ENCODE measurements at places on chromosomes 2 and 18.
A peak's percentile ranks its signal among the peaks of the same experiment; 100 is the strongest.

DNA sequence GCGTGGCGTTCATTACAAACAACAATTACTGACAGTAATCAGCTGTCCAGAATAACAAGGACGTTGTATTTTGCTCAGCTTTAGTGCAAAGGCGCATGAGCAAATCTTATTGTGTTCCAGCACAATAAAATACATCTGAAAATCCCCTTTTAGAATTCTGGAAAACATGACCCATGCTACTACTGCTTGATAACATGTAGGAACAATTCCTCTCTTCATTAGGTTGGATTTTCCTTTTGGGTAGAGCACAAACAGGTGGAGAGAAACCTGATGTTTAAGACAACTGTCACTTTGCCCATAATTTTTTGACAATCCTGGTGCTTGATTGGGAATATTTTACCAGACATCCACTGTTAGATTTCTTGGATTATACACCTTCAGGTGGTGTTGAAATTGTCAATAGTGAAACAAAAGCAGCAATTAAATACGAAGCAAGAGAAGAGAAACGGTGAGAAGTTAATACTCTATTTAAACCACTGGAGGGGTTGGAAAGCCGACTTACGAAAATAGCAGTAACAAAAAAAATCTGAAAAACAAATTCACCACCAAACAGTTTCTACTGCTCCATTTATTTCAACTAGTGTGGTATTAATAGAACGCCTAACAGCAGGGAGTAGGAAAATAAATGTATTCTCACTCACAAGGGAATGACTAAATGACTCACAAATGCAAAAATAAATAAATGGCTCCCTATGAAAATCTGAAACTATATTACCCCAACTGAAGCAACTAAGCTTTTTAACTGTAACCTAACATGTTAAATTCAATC lies 102.7 kb downstream of the CPO start:
- DNase-seq, result no peak

GRCh38 chr2:118176601-118177000 lies 88.3 kb downstream of the INSIG2 start:
- no peak for DNase-seq

GRCh38 chr2:105376010-105376409 lies 22.8 kb downstream of the FHL2 start:
- DNase-seq, result no peak

- DNase-seq, result no peak
Measured at GRCh38 chr2:136402281-136402680, 284.3 kb upstream of the CXCR4 start.

DNA sequence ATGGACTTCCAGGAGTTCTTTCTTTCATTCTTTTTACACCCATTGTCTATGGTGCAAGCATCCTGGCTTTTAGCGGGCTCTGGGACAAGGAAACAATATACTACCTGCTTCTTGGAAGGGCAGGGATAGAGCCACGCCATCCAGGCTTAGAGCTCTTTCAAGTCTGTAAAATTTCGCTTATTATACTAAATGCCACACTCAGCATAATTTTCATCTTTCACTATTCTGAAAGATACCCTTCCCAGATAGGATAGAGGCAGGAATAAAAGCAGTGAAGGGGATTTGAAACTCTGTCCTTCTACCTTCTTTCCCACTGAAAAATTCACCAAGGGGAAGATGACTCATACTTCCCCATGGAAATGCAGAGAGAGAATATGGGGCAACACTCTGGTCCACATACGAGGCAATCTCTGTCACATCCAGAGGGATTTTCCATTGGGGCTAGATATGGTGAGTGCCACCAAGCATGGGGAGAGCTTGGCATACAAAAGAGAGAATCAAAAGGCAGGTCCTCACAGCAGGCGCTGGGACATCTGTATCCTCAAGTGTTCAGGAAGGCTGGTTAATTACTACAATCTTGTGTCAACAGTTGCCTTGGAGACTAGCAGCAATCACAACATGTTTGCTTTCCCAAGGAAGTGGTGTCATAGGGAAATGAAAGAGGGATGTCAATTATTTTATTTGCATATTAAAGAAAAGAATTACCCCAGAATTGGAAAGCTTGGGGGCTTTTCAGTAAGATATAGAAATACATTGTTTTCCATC lies 127.6 kb downstream of the TDRD15 start:
- peak; percentile 80 for DNase-seq

DNA sequence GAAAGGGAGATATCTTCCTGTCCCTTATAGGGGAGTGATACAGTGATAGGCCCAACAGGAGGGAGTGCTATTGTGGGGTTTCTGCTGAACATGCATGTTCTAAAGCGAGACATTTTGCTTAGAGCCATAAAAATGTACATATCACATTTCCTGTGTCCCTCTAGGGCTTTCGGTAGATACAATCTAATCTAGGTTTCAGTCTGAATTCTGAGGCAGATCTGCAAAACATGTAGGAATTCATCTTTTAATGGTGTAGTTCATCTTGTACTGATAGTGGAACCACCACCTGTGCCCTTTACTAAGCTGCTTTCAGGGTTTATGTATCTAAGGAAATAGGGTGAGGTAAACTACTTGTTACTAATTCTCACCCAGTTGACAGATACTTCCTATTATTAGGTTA lies 73.8 kb downstream of the SPTBN1 start:
- DNase-seq, result no peak

- DNase-seq, result no peak
Measured at GRCh38 chr2:113842919-113843736, 46.8 kb upstream of the ACTR3 start.

GRCh38 chr2:234632527-234633391 lies 135.9 kb upstream of the ARL4C start:
- DNase-seq, result peak; percentile 16

DNA sequence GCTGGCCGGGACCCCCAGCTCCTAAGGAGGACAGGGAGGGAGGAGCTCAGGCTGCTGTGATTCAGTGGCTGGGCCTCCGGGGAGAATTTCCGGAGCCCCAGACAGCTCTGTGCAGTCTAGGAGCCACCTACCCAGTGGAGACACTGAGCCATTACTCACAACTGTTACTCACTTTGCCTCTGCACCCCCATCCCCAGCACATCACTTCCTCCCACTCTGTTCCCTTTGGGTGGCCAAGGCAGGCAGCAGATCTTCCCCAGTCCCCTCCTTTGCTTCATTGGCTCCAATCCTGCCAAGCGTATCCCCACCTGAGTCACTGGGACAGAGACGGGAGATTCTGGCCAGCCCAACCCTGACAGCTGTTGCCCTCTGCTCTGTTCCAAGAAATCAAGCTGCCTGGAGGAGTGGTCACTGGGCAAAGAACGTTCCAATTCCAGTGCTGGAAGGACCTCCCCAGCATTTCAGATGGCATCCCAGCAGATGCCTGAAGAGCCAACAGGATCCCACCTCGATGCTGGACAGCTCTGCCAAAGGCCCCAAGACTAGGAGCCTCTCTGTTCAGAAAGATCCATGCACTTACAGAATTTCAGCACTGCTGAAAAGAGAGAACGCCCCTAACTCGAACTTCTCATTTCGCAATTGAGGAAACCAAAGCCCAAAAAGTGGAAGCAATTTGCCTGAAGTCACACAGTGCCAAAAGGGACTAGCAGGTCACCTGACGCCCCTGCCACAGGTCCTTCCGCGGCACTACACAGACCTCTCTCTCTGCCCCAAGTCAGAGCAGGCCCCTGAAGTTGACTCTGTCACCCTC lies 68.3 kb downstream of the TNS1 start:
- no peak for DNase-seq

DNA sequence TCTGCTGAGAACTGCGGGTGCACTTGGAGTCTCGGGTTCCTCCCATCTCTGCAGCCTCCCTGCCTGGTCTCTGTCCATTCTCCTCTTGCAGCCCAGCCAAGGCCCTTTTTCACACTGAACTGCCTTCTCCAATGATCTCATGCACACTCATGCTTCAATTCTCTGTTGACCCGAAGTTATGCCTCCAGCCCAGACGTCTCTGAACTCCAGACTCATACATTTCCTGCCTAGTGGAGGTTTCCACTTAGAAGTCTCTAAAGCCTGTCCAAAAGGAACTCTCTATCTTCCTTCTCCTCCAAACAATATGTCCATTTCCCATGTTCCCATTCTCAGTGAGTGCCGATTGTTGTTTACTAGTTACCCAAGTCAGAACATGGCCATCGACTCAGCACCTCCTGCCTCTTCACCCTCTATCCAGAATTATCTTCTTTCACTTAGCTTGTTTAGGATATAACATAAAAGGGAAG lies 155.2 kb downstream of the IRS1 start:
- DNase-seq, result no peak

DNA sequence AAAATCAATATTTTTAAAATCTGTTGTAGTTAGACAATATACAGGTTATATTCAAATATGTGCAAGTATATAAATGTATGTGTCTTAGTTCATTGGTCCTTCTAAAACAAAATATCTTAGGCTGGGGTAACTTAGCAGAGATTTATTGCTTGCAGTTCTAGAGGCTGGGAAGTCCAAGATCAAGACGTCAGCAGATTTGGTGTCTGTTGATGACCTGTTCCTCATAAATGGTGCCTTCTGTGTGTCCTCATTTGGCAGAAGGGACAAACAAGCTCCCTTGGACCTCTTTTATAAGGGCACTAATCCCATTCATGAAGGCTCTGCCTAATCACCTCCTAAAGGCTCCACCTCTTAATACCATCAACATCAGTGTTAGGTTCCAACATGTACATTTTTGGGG lies 31.3 kb downstream of the ABI2 start:
- no peak for DNase-seq

DNA sequence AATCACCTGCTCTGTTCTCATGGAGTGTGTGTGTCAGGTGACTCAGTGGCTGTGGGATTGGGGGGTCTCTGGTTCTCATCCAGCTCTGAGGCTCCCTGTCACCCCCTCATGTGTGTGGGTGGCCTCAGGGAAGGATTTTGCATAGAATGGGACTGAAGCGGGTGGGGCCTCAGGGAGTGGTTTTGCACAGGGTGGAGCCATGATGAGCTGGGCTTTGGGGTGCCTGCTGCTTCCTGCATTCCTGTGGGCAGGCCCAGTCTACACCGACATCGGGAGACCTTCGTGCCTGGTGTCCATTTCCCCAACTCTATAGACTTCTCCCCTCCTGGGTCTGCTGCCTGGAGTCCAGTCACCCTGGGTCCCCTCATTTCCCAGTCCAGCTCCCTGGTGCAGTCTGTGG lies 59.7 kb downstream of the VAPA start:
- no peak for DNase-seq

- DNase-seq, result no peak
Measured at GRCh38 chr18:47809420-47809819, 121.0 kb downstream of the SMAD2 start.

- no peak for DNase-seq
Measured at GRCh38 chr2:41379496-41380221, 668.2 kb upstream of the PKDCC start.

DNA sequence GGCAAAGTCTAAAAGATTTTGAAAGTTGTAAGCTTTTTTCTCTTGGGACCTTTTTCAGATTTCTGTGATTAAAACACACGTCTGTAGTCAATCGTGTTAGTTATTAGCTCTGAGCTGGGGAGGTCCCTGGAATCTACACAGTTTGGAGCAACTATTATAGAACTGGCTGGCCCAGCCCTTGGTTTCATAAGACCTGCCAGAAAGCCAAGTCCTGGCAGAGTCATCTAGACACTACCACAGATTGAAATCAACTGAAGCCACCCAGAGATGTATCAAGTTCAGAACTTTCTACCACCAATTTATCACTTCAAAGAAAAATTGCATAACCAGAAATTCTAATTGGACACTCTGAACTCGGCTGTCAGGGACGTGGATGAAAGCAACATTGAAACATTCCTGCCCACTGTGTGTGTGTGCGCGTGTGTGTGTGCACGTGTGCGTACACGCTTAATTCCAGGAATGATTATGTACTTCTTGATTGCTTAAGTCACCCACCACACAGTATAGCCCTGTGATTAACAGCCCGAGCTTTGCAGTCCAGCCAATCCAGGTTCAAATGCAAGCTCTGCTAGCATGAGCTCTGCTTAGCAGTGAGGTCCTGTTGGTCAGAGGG lies 126.3 kb downstream of the TPGS2 start:
- no peak for DNase-seq

- DNase-seq, result no peak
Measured at GRCh38 chr18:38750751-38751150, 1185.2 kb upstream of the CELF4 start.

DNA sequence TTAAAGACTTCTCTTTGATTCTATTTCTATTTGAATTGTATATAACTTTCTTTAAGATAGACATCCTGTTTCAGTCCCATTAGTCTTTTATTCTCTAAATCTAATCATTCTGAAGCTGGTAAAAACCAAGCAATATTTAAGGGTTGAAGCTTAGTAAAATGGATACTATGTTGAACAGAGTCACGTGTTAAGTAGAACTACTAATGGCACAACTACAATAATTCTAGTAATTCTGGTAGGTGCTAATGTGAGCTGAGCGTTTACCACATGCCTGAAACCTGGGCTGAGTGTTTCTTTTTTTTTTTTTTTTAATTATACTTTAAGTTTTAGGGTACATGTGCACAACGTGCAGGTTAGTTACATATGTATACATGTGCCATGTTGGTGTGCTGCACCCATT lies 8.9 kb upstream of the AFF3 start:
- DNase-seq, result no peak

- no peak for DNase-seq
Measured at GRCh38 chr2:102294802-102295489, 16.4 kb upstream of the IL1RL1 start.

DNA sequence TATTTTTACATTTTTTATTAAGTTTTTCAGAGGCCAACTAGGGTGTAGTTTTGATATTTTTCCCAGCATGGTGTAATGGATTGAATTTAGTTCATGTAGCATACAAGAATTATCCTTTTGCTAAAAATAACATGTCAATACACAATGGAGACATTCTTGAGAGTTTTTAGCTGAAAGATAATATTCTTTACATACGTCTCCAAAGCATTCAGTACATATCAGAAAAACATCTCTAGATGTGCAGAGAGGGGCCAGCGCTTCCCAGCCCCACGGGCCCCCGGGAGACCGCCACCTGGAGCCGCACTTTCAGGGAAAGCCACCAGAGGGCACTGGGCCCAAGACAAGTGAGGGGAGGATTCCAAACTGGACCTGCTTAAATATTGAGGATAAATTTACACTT lies 499.4 kb downstream of the GALR1 start:
- peak; percentile 22 for DNase-seq

GRCh38 chr18:74402806-74403433 lies 54.2 kb downstream of the DIPK1C start:
- DNase-seq, result no peak

DNA sequence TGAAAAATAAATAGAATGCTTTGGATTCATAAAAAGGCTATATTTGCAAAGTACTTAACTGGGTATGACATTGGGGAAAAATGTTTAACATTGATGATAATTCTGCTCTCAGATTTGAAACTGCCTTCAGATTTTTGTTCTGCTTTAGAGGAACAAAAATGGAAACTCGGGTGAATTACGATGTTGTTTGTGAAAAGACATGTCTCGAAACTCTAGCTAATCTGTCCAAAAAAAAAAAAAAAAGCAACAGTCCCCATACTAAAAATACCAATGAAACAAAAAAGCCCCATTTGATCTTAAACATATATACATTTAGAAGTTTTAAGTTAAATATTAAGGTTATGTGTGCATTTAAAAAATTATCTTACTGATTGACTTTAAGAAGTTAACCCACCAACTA lies 3.0 kb downstream of the ZDBF2 start:
- DNase-seq, result no peak

GRCh38 chr2:171512683-171513195 lies 9.5 kb upstream of the CYBRD1 start:
- no peak for DNase-seq

GRCh38 chr18:5853253-5853652 lies 42.1 kb downstream of the TMEM200C start:
- no peak for DNase-seq

GRCh38 chr2:26696351-26696816 lies 3.9 kb downstream of the KCNK3 start:
- DNase-seq, result no peak
